Suppressor macrophage treated with lipopolysaccharide for 4 hours (primary cell): ENCODE measurements at places on chromosomes 6 and 20.

- no peak for DNase-seq
These were observed 181.0 kb downstream of the MTFR2 start for GRCh38 chr6:136069119-136069518.

DNA sequence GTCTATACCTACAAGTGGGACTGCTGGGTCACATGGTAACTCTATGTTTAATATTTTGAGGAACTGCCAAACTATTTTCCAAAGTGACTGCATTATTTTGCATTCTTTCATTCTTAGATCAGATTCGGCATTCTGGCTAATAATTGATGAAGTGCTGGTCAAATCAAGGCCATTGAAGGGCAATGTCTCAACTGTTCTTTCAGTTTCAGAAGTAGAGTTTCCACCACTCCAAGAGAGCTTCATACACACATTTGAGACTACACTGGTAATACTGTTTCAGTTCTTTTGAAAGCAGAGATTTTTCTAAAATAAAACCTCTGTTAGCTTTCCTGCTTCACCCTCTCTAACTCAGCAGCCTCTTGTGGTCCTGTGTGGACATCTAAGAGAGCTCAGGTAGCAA, 154.5 kb downstream of the CFAP61 start:
- DNase-seq, result no peak

DNA sequence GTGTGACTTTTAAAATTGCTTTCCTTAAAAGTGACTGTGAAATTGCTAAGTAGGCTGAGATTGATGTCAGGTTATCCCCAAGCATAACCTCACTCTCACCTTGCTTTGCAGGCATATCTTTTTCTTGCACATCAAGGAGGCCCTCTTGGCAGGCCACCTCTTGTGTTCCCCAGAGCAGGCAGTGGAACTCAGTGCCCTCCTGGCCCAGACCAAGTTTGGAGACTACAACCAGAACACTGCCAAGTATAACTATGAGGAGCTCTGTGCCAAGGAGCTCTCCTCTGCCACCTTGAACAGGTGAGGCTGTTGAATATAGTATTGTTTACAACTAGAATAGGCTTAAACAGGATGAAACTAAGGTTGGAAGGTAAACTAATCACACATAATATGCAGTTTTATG, 12.6 kb downstream of the MYLIP start:
- no peak for DNase-seq

DNA sequence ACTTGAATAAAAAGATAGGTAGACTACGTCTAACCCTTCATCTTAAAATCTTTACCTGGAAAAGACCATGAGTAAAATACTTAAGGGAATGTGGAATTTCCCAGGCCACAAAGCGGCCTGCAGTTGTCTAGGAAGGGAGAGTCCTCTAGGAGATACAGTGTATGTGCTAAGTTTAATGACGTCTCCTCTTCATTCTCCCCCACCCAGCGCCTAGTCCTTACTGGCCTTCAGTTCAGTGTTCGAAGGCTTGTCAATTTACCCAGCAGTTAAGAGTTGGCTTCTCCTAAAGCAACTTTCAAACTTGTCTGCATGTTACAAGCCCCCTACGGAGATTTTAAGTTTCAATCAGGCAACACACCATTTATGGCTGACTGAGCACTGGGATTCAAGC, 35.2 kb downstream of the HFE start:
- no peak for DNase-seq

- DNase-seq, result no peak
These were observed 1.8 kb upstream of the FKBP5 start for GRCh38 chr6:35690484-35690883.

GRCh38 chr20:58985656-58986055, 4.6 kb downstream of the NELFCD start:
- DNase-seq, result no peak

GRCh38 chr6:129345890-129346289, 364.1 kb downstream of the ARHGAP18 start:
- no peak for DNase-seq

DNA sequence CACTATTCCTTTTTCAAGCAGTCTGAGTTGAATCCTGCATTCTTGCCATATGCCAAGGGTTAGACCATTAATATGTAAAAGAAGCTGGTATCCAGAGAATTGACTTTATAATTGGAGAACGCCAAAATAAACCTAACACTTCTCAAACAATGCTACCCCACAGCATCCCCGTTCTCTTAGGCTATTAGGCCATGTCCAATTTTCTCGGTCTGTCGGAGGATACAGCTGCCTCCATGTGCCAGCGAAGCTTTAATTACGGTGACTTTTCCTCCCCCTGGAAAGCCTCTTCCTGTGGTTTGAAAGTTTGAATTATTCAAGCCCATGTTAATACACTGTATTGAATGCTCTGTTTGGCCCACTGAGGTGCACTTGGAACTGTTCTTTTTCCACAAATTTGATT, 60.5 kb downstream of the HS3ST5 start:
- DNase-seq, result no peak

- no peak for DNase-seq
These were observed 852 bp upstream of the TFEB start for GRCh38 chr6:41736186-41736733.

- DNase-seq, result no peak
These were observed 64.1 kb downstream of the KIZ start for GRCh38 chr20:21189761-21190523.

GRCh38 chr6:170347091-170347490, 40.5 kb downstream of the FAM120B start:
- no peak for DNase-seq

- no peak for DNase-seq
These were observed 100.9 kb downstream of the PREP start for GRCh38 chr6:105301756-105302616.

- DNase-seq, result peak; percentile 57
These were observed 503.9 kb downstream of the CD83 start for GRCh38 chr6:14621518-14621917.
